Osteocyte (in vitro differentiated cells): ENCODE measurements at places on chromosomes 3 and 15. TPM values are rescaled to one million over a fixed set of nuclear protein-coding genes. Genes with fewer than 3 reads are reported as not detected.

DNA sequence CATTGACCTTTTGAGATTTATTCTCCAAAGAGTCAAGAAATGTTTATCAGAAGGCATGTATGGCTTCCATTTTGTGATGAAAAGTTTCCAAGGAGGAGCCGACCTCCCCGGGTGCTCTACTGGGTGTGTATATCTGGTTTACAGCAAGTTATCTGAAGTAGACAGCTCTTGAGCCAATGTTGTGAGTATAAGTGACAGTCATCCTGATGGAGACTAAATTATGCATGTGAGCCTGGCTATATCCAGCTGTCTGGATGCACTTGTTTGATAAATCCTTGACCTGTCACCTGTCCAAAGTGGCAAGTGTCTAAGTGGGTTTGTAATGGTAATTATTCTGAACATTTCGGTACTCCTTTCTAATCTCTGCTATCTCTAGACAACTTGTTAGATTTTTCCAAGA lies 142.2 kb downstream of the NR2F2 start:
- H3K4me1 ChIP-seq, result no peaks in the 10 kb centered on the region
- H3K36me3 ChIP-seq, result no peaks in the 10 kb centered on the region
- H3K4me3 ChIP-seq, result no peak overlapping the region
- H3K27ac ChIP-seq, result no peak overlapping the region
- peaks cover 28% of the 10 kb centered on the region for H3K27me3 ChIP-seq

PHLDB2 gene
- 134 and 138 TPM in 2 replicates for total RNA-seq

- no peaks in the 10 kb centered on the region for H3K27me3 ChIP-seq
- no peak overlapping the region for H3K4me3 ChIP-seq
- H3K27ac ChIP-seq, result no peak overlapping the region
- H3K36me3 ChIP-seq, result no peaks in the 10 kb centered on the region
Measured at GRCh38 chr15:54033869-54034458, 55.7 kb downstream of the UNC13C start.

DNA sequence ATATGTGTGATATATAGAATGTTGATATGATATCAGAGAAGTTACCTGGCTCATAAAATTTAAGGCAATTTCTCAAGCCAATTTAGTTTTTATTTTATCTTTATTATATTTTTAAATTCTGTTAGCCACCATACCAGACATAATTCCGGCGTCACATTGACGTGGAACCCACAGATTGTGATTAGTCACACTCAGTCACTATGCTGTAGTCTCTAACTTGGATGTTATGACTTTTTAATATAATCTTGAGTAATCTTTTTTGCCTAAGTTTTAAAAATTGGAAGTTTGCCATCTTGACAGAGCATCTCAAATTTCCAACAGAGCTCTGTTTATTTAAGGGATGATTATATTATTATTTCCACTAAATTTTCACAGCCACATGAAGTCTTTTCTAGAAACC lies 9.7 kb upstream of the DCLK3 start:
- H3K27me3 ChIP-seq, result peaks cover 54% of the 10 kb centered on the region
- no peaks in the 10 kb centered on the region for H3K36me3 ChIP-seq
- H3K4me1 ChIP-seq, result peaks cover 4% of the 10 kb centered on the region
- H3K4me3 ChIP-seq, result no peak overlapping the region

PLCH1 gene
- total RNA-seq, result not detected in 2 replicates

DNA sequence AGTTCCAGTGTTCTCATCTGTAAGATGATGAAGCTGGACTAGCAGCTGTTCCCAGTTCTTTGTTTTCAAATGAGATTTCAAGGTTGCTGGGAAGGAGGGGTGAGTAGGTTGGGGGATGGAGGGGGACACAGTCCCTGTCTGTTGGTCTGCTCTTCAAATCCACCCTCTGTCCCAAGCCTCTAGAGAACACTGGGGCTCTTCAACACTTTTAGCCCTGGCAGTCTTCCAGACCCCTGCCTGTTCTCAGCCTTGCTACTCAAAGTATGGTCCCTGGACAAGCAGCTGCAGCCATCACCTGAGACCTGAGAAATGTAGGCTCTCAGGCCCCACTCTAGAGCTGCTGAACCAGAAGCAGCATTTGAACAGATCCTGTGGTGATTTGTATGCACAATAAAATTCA lies 41.3 kb downstream of the NEK11 start:
- no peak for DNase-seq
- H3K36me3 ChIP-seq, result no peaks in the 10 kb centered on the region
- no peaks in the 10 kb centered on the region for H3K4me1 ChIP-seq
- no peaks in the 10 kb centered on the region for H3K27me3 ChIP-seq
- H3K27ac ChIP-seq, result no peak overlapping the region
- H3K4me3 ChIP-seq, result no peak overlapping the region

DNA sequence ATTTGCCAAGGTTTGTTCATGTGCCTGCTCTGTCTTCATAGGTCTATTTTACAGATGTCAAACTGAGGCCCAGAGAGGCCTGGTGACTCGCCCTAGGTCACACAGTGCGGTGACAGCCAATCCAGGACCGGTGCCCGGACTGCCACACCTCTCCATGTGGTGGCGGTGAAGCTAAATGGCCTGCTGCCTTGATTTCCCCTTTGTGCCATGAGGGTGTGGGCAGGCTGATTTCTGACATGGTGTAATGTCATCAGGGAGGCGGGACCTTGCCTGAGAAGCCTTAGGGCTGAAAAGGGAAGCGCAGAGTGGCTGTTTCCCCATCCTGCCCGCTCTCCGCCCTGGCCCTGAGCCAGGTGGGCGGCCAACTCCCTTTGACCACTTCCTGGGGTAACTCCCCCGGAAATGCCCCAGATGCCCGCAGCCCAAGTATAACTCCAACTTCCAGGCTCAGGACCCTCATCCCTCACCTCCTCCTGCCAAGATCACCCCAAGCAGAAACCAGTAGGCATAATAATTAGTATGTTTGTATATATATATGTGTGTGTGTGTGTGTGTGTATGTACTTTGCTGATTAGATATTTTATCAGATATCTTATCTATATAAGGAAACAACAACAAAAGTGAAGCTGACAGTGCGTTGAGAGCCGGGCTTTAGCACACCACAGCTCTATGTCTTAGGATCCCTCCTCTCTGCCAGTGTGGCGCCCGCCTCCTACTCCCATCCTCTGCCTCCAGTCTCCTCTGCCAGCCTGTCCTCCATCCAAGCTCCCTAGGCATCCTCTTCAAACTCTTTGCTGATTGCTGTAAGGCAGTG lies 63.9 kb downstream of the IQSEC1 start:
- no peak for DNase-seq
- no peaks in the 10 kb centered on the region for H3K36me3 ChIP-seq
- H3K27ac ChIP-seq, result no peak overlapping the region

ALDH1L1 gene
- 1.4 and 1.5 TPM in 2 replicates for total RNA-seq

PLSCR5 gene
- total RNA-seq, result not detected in 2 replicates

GRCh38 chr15:23663232-23663631 lies 15.6 kb upstream of the MAGEL2 start:
- H3K4me1 ChIP-seq, result no peaks in the 10 kb centered on the region
- H3K4me3 ChIP-seq, result no peak overlapping the region
- no peak overlapping the region for H3K27ac ChIP-seq
- no peaks in the 10 kb centered on the region for H3K27me3 ChIP-seq
- no peaks in the 10 kb centered on the region for H3K36me3 ChIP-seq

DNA sequence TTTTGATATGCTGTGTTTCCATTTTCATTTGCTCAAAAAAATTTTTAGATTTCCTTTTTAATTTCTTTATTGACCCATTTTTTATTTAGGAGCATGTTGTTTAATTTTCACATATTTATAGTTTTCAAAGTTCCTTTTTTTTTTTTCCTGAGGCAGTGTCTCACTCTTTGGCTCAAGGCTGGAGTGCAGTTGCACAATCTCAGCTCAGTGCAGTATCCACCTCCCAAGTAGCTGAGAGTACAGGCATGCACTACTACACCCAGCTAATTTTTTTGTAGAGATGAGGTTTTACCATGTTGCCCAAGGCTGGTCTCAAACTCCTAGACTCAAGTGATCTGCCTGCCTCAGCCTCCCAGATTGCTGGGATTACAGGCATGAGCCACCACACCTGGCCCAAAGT lies 36.2 kb downstream of the PFN2 start:
- H3K36me3 ChIP-seq, result peaks cover 47% of the 10 kb centered on the region
- no peaks in the 10 kb centered on the region for H3K27me3 ChIP-seq
- DNase-seq, result no peak
- peaks cover 35% of the 10 kb centered on the region for H3K4me1 ChIP-seq
- no peak overlapping the region for H3K4me3 ChIP-seq

DNA sequence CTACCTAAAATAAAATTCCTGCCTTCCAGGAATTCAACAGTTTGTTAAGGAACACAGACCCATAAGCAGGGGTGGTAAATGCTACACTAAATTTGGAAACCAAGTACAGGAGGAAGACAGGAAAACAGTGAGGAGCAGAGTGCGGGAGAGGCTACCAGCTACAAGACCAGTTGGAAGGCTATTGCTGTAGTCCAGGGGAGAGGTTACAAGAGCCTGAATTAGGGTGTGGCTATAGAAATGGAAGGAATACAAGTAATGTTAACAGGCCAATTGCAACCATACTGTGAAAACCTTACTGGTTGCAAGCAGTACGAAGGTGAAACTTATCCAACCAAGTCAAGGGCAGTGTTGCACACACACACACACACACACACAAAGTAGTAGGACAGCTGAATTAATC lies 880 bp upstream of the ARMC8 start:
- H3K27me3 ChIP-seq, result peaks cover 22% of the 10 kb centered on the region
- DNase-seq, result no peak
- H3K4me1 ChIP-seq, result peaks cover 28% of the 10 kb centered on the region
- H3K36me3 ChIP-seq, result peaks cover 4% of the 10 kb centered on the region
